ENCODE measurements at places on chromosomes 1 and 21.

DNA sequence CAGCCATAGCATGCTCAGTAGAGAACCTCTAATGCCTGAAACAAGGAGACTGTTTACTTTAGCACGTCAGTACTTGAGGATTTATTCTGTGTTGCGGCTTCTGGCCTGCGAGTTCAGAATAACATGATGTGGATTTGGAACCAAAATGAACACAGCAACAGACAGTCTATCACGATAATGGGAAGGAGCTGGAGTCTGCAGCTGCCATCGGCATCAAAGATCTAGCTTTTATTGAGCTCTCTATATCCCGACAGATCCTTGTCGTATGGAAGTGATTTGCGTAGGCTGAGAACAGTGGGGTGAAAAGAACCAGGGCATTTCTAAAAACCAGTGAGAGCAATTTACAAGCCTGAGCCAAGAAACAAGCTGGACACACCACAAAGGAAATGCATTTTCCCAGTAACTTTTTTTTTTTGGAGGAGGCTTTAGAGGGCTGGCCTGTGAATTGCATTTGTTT, 294.2 kb downstream of the KIF26B start:
- peak; percentile 79 for DNase-seq

GRCh38 chr1:164725401-164725800, 166.4 kb downstream of the PBX1 start:
- no peak for DNase-seq

DNA sequence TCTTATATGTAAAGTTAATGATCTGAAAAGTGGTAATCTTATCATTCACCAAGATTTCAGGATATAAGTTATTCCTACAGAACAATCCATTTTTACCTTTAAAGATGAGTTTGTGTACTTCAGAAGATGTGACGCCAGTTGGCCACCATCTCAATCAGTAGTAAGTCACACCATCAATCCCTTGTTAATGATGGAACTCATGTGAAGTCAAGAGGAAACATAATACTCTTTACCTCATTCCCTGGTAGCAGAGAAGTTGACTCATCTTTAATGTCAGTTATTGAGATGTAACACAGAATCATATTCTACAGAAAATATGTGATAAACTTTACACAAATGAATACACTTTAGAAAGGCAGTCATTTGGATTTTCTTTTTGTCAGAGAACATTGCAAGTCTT, 38.2 kb downstream of the MRPL39 start:
- DNase-seq = no peak

DNA sequence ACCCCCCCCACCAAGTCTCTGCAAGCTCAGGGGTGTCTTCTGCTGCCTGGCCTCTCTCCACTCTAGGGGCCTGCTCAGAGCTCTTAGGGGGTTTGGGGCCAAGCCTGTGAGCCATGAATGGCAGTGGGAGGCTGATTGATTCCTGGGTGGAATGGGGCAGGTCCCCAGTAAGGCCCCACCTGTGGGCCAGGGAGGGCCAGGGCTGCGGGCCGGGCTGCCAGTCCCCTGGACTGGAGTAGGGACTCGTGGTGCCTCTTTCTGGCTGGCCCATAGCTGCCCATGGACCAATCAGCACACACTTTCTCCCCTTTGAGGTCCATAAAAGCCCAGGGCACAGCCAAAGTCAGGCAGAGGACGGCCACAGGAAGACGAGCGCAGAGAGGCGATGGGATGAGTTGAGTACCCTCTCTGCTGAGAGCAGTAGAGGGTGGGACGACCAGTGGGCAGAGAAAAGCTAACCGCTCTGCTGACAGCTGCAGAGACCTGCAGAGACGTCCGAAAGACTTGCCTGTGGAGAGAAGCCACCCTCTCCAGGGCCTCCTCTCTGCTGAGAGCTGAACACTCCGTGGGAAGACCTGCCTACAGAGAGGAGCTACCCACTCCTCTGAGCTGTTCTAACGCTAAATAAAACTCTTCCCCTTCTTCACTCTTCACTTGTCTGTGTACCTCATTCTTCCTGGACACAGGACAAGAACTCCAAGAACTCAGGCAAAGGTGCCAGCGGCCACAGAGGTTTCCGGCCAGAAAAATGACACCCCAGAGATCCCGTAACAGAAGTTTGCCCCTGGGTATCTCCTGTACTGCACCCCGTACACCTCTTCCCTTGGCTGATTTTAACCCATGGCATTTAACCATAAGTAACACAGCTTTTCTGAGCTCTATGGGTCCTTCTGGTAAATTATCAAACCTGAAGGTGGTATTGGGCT, 38.2 kb upstream of the TARDBP start:
- no peak for DNase-seq

DNA sequence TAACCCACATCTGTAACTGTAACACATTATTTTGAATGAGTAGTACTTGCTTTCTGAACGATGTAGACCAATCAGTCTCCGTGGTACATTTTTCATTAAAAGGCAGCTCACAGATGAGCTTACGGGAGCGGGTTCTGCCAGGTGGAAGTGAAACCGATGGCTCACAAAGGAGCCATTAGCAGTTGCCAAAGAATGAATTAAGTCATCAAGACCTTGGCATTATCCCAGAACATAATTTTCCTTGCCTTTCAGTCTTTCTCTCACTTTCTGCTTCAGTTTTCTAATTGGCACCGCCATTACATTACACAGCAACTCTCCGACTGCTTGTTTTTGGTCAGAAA, 33.5 kb upstream of the UTS2 start:
- peak; percentile 78 for DNase-seq

DNA sequence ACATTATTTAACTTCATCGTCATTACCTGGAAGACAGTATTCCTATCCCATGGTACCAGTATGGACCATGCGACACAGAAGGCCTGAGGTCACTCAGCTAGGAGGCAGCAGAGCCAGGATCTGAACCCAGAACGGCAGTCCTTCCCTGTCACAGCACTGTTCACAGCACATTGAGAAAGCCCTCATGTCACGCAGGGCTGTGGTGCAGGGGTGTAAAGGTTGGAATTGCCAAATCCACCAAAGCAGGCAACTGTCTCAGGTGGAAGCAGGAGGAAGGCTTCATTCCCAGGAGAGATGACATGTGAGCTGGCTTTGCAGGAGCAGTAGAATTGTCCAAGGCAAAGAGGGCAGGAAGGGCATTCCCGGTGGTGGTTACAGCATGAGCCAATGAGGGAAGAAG, 9.9 kb upstream of the TTC22 start:
- DNase-seq = no peak

GRCh38 chr1:242629396-242629795, 104.9 kb upstream of the PLD5 start:
- no peak for DNase-seq

- no peak for DNase-seq
Observed at GRCh38 chr1:68808351-68808750, 311.5 kb upstream of the DEPDC1 start.

GRCh38 chr1:22387919-22388580, 63.6 kb upstream of the ZBTB40 start:
- DNase-seq = no peak

DNA sequence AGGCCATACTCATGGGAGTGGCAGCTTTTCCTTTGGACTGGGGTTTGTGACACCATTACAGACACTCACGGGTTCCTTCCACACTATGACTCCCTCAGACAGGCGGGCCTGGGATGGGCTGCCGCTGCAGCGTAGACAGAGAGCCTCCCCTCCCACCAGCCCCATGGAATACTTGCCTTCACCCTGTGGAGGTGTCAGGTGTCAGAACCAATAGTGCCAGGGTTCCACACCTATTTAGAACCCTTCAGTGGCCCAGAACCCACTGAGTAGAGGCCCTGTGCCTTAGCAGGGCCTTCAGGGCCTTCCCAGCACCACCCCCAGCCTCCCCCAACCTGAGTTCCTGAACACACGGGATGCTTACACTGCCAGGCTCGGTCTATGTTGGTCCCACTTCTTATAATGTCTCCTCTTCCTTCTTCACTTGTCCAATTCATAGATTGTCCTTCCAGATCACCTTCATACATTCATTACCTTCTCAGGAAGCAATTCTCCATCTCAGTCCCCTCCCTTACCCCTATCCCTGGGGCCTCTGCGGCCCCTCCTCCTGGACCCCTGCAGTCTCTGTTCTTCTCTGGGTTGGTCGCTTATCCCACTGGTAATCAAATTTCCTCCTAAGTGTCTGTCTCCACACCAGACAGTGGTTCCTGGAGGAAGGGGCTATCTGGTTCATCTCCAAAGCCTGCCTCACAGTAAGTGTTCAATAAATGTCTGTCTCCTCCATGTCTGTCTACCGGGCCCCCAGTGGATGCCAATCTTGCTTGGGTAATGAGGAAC, 1.4 kb upstream of the RHBG start:
- no peak for DNase-seq

- peak; percentile 71 for DNase-seq
Observed at GRCh38 chr21:41121785-41122415, 46.1 kb upstream of the BACE2 start.

DNA sequence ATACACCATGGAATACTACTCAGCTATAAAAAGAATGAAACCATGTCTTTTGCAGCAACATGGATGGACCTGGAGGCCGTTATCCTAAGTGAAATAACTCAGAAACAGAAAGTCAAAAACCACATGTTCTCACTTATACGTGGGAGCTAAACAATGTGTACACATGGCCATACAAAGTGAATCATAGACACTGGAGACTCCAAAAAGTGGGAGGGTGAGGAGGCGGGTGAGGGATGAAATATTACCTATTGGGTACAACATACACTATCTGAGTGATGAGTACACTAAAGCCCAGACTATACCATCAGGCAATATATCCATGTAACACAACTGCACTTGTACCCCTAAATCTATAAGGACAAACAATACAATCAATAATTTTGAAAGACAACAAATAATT, 39.5 kb upstream of the FAM20B start:
- DNase-seq = no peak

DNA sequence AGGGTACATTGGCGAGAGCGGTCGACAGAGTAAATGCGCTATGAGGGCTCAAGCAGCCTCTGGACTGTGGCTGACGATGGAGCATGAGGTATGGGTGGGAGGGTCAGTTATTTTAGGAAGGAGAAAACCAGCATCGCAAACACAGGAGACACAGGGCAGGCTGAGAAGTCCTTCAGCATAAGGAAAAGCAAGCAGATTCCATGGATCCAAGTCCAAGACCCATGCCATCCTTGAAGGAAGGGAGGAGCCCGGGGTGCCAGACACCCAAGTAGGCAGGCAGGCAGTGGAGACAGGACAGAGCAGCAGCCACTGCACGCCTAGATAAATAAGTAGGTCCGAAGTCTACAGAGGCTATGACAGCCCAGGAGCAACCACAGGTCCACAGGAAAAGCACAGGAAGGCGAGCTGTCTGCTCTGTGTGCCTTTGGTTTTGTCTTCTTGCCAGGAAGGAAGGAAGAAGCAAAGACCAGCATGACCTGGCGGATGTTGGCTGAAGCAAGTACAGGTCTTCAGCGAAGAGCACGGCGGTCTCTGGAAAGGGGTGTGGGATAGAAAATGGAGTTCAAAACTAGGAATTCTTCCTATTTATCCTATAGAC, 76.4 kb upstream of the SLC45A1 start:
- no peak for DNase-seq

GRCh38 chr1:208234721-208235120, 9.5 kb downstream of the PLXNA2 start:
- no peak for DNase-seq

- DNase-seq = no peak
Observed at GRCh38 chr1:227937031-227937837, 10.5 kb downstream of the WNT9A start.

- no peak for DNase-seq
Observed at GRCh38 chr1:24186993-24187790, at the start of gene IFNLR1. TSS of gene IFNLR1 (minus strand) at chr1:24187289. CDS start at chr1:24187248, 41 bp downstream.

GRCh38 chr1:2894381-2895041, 93.0 kb upstream of the TTC34 start:
- DNase-seq = no peak

DNA sequence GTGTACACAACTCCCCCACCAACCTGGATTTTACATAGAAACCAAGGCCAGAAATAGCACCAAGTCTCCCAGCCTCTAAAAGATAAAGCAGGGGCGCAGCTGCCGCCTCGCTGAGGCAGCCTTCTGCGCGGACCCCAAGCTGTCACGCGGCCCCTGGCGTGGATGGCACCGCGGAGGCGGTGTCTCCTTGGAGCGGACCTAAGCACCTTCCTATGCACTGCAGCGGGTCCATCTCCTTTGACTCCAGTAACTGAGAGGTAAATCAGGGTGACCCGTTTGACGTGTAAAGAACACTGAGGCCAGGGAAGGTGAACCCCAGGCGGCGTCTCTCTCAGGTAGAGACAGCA, 17.0 kb downstream of the ZNF697 start:
- DNase-seq = no peak

- DNase-seq = no peak
Observed at GRCh38 chr21:46622226-46622625, 13.2 kb upstream of the PRMT2 start.

DNA sequence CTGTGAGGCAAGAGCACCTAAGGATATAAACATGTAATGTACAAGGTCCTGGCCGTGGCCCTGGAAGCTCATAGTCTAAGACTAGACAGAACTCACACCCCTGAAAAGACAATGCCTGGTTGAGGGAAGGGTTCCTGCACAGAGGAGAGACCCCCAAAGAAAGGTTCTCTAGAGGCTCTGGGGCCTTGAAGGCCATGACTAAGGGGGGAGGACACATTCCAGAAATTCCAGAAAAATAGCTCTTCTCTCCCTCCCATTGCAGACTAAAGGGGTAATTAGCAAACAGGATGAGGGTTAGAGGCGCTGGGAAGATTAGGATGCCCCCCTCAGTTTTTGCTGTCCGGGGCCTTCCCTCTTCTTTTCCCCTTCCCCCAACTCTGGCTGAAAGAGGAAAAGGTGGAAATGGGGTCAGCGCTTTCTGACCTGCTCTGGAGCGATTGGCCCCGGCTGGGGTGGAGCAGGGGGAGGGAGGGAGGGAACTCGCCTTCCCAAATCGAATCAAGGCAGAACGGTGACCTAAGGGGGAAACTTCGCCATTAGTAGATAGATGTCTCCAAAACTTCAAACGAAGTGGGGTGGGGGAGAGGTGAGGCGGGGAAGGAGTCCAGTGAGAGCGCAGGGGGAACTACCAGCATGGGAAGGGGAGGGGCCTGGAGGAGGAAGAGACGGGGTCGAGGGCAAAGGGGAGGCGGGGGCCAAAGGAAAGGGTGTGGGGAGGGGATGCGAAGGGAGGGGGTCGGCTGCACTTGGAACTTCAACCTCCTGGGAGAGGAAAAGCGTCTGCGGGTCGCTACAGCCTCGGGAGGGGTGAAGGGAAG, 11.8 kb downstream of the PAX7 start:
- DNase-seq = no peak

- DNase-seq = no peak
Observed at GRCh38 chr1:160330119-160330518, 12.9 kb downstream of the COPA start.

DNA sequence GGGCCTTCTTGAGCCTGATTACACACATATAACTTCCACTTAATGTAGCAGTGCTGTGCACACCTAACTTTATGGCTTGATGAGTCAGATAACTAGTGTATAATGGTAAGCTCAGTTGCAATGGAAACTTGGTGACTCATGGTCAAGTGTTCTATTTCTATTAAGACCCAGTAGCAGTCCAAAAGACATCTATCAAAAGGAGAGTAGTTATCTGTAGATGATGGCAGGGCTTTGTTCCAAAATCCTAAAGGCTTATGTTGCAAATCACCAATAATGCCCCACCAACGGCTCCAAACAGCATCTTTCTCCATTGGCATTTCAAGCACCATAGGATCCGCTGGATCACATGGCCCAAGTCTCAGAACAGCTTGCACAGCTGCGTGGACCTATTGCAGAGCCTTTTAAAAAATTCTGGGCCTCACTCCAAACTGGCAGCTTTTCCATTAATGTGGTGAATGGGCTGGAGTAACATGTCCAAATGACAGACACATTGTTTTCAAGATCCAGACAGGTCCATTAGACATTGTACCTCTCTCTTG, 566.8 kb upstream of the USP24 start:
- peak; percentile 95 for DNase-seq
